Central memory CD8-positive, alpha-beta T cell (primary cell): ENCODE measurements at places on chromosomes 16 and 17.

GRCh38 chr16:84344781-84345180, 23.6 kb upstream of the ATP2C2 start:
- no peak for DNase-seq

- DNase-seq, result no peak
These were observed 145.3 kb downstream of the IRF8 start for GRCh38 chr16:86044241-86044671.

GRCh38 chr16:67770346-67770991, 35.9 kb downstream of the RANBP10 start:
- no peak for DNase-seq

DNA sequence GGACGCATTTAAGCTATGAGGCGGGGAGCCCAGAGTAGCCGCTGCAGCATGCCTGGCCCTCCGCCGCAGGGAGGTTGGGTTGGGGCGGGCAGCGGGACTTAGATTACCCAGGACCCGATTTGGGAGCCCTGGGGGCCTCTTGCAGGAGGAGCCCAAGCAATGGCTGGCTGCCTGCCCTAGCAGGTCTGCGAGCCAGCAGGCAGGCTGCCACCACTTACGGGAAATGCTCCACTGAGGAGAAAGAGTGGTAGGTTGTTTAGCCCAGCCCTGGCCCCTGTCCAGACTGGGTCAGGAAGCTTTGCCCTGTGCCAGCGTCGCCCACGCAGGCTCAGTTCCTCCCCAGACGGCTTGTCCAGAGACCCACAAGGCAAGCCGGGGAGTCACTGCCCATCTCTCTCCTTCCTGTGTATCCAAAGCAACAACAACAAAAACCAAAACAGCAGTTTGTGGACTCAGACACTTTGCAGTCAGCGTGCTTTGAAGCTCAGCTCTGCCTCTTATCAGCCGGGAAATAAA, 10.3 kb upstream of the TVP23A start:
- no peak for DNase-seq

- DNase-seq, result no peak
These were observed 91.8 kb downstream of the FOXL1 start for GRCh38 chr16:86669937-86670749.
